SK-N-DZ (cell line): ENCODE measurements at places on chromosomes 2 and 18.

DNA sequence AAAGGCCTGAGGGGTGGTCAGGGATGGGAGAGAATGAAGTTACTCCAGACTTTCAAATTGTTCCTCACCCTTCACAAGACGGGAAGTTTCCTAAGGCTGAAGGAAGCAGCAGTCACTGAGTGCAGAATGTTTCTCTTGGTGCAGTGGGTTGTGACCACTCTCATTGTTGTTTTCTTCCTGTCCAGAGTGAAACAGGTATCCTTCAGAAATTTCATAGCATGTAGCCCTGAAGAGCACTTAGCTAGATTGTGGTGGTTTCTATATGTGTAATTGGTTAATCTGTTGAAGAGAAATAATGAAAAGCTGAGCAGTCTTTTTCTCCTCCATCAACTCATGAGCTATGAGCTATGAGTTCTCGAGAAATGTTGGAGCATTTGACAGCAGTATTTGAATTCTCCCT, 96.8 kb downstream of the GPD2 start:
- DNase-seq = no peak

DNA sequence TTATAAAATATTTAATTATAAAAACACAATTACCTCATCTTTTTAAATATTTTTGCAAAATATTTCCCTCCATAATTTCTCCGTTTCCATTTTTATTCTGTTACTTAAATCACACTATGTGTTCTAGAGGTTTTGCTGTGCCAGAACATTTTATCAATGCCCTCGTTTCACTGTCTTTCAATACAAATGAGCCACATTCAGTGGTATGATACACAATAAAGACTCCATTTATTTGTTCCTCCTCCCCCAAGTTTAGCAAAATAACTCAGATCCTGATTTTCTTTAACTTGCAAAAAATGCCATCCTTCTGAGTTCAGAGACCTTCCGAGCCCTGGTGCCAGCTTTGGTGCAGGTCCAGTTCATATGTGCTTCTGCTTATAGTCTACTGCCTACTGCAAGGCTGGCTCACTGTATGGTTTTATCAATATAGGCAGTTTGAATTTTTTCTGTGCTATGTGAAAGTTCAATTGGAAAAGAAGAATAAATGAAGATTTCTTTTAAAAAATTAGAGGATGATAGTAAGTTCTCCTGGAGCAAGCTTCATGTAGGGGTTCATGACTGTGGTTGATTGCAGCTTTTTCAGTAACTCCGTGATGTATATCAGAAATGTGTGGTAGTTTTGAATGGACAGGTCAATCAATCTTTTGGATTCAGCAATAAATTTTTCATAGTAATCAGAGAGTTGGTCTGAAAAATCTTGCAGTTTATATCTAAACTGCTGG, 42.5 kb downstream of the APOB start:
- no peak for DNase-seq

DNA sequence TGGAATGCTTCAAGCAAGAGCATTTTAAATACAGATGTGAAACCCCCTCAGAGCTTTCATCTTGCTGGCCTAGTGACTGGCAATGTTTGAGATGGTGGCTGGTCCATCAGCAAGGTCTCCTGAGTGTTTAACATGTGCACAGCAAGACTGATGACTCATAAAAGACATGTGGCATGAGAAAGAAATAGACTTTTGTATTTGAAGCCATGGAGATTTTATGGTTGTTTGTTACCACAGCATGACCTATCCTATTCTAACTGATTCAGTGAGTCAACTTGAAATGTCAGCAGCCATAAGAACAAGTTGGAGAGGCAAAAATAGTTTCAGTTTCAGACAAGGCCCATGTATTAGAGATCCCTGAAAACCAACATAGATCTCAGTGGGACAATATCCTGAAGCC, 154.7 kb upstream of the LYPD1 start:
- no peak for DNase-seq

GRCh38 chr2:100383306-100383705, 34.2 kb downstream of the CHST10 start:
- no peak for DNase-seq

DNA sequence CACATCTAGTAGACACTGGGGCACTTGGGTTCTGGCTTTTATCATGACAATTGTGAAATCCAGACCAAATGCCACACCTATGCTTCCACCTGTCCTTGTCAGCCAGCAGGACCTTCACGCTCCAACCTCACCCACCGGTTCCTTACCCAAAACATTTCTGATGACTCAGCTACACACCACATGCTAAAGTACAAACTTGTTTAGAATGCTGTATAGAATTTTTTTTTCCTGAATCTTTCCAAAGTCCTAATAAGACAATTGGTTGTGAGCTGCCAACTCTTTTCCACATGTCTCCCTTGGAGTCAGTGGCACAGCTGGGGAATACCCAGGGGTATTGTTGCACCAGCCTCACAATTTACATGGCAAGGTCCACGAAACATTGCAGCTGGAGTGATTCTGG, 75.5 kb upstream of the LPIN2 start:
- no peak for DNase-seq

DNA sequence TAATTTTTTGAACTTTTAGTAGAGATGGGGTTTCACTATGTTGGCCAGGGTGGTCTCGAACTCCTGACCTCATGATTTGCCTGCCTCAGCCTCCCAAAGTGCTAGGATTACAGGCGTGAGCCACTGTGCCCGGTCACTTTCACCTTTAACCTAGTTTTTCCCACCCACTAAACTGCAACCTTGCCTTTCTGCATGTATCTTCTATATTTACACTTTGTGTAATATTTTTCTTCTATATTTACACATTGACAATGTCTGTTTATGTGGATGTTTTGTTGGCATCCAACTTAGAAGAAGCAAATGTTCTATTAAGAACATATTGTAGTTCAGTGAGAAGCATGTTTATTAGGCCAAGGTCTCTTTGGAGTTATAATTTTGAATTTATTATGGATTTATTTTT, 26.7 kb downstream of the SNRPD1 start:
- DNase-seq = no peak

GRCh38 chr2:199590321-199591203, 132.8 kb upstream of the SATB2 start:
- no peak for DNase-seq

GRCh38 chr2:198546122-198546521, 741.7 kb downstream of the PLCL1 start:
- no peak for DNase-seq

DNA sequence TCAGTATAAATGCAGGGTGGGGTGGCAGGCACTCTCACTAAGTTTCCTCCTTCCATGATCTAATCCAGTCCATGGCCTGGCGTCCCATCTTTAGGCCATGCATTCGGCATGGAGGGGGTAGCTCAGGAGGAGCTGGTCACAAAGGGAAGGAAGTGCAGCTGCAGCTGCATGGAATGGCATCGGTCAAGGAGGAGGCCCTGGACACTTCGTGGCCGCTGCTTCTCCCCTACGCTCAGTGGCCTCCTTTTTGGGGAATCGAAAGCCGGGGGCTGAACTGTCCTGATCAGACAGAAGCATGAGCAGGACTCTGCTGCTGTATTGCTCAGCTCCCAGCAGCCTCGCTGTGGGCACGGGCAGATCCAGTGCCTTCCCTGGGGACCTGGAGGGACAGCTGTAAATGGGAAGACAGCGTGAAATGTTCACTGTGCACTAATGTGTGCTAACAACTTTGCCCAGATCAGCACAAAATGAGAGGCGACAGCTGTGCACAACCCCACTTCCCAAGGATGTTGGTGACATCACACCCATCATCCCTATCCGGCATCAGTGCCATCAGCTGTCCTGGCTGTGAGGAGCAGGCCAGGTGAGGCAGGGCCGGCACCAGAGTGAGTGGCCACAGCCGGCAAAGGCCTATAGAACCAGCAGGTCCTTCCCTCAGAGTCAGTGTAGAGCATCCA, 520.1 kb upstream of the RAB6C start:
- no peak for DNase-seq

GRCh38 chr2:198405311-198405710, 600.9 kb downstream of the PLCL1 start:
- no peak for DNase-seq

DNA sequence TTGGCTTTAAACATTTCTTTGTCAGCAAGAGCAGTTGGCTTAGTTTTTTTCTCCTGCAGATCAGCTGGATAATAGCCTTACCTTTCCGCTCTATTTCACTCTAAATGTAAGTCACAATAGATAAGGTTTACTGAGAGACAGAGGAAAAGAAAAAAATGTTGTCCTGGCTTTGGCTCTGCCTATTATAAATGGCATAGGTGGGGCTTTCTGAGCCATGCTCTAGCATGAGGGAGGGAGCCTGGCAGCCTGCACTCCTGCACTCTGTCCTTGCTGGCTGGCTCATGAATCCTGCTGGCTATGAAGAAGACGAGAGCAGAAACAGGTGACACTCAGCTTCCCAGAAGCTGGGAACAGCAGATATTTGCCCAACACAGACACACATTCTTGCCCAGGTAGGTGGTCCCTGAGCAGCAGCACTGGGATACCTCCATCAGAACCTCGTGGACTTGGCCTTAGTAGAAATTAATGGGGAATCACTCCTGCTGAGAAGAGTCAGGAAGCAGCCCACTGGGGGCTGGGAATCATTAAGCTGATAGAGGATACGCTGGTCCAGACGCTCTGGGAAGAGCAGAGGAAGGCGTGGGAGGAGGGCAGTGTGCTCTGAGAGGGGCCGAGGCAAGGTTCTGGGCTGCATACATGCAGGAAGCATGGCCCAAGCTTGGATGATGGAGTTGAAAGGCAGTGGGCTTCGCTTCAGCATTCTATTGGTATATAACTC, 514.4 kb upstream of the HS6ST1 start:
- DNase-seq = no peak

DNA sequence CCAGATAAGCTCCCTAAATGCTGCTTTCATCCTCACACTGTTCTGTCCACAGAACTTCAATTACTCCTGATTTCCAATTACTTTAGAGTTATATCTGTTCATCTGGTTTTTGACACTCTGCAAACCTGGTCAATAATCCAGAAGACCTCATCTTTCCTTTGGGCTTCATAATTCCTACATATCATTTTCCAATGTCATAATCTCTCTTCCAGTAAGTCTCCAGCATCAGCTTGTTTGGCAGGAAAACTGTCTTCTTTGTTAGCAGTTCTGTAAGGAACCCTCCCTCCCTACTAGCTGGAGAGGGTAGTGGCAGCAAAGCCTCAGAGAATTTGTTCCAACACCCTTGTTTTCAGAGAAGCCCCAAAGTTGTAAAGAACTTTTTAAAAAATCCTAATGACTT, 11.9 kb upstream of the SLC14A1 start:
- DNase-seq = no peak
